ENCODE measurements at places on chromosomes 1 and 21. TPM values are rescaled to one million over a fixed set of nuclear protein-coding genes. Genes with fewer than 3 reads are reported as not detected.

ALX3 gene
- total RNA-seq: 132 TPM

SPRR2G gene
- total RNA-seq: not detected

NID1 gene
- 45.5 TPM for total RNA-seq

KRTAP21-3 gene
- total RNA-seq: not detected

CD1C gene
- not detected for total RNA-seq

EPHA2 gene
- 75.0 TPM for total RNA-seq

EXO1 gene
- total RNA-seq: 9.4 TPM

OR2T2 gene
- total RNA-seq: not detected

FLG2 gene
- not detected for total RNA-seq

CR2 gene
- total RNA-seq: not detected

KPRP gene
- not detected for total RNA-seq

SPRR2F gene
- 54.4 TPM for total RNA-seq

KLHL17 gene
- total RNA-seq: 44.7 TPM

AADACL4 gene
- 0.36 TPM for total RNA-seq

HES4 gene
- total RNA-seq: 87.7 TPM

GBP6 gene
- 0.13 TPM for total RNA-seq

GPR153 gene
- total RNA-seq: 25.0 TPM

FAM76A gene
- total RNA-seq: 12.4 TPM

Data from mesothelial cell of epicardium (in vitro differentiated cells).